ENCODE measurements at places on chromosomes 12 and 14.

GRCh38 chr12:126038434-126038833 lies 973.2 kb downstream of the AACS start:
- DNase-seq = no peak

DNA sequence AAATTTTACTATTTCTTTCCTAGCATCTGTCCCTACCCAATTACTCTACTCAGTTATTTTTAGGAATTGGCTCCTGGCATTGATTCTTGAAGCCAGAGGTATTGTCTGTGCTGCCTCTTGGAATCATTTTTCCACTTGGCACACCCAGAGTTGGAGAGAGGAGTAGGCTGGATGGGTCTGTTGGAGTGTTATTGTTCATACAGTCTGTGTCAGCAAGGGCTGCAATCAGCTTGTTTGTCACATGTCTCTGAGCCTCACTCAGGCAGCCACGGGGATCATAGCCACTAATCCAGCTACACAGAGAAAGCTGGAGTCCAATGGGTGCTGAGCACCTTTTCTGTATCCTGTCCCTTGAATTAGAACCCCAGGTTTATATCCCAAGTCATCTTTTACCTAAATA lies 176.0 kb upstream of the DYRK2 start:
- DNase-seq = no peak

DNA sequence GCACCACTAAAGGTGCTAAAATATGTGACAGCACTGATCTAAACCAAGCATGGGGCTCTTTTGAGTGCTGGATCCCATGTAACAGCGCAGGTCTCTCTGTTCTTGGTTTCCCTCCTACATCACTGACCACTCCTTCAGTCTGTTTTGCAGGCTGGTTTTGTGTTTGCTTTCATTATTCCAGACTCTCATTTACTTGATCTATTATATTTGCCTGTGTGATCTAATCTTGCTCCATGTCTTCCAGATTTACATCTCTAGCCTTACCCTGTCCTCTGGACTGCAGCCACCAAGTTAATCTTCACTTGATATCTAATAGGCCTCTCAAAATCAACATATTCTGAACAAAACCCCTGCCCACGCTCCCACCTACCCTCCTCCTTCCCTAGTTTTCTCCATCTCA lies 8.6 kb downstream of the GLIPR1 start:
- no peak for DNase-seq

GRCh38 chr14:82075566-82075965 lies 541.9 kb upstream of the SEL1L start:
- peak; percentile 57 for DNase-seq

DNA sequence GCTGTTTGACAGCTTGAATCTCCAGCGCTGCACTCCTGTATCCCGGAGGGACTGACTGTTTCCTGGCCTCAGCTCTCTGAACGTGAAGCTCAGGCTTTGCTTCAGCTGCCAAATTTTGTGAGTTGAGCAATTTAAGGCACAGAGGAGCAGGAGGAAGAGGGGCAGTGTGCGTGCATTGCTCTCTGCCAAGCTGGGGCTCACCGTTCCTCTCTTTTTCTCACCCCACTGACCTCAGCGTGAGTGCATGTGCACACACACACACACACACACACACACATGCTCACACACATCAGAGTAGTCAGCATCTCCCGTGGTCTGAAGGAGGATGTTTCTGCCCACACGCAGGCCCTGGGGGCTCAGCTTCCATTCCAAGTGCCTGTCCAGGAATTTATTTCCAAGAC lies 27.8 kb upstream of the BDKRB2 start:
- peak; percentile 94 for DNase-seq

GRCh38 chr14:56760164-56760914 lies 49.9 kb downstream of the OTX2 start:
- no peak for DNase-seq

- peak; percentile 17 for DNase-seq
Observed at GRCh38 chr12:105570944-105571343, 240.5 kb downstream of the C12orf75 start.

GRCh38 chr14:20687362-20688166 lies 1.0 kb upstream of the ANG start:
- DNase-seq = no peak

All from umbilical cord (tissue), 2 donors.